ENCODE measurements at places on chromosomes 12 and 14. TPM values are rescaled to one million over a fixed set of nuclear protein-coding genes. Genes with fewer than 3 reads are reported as not detected.

GRCh38 chr12:129902371-129903091 is 1.3 kb downstream of the TMEM132D start:
- no peak for DNase-seq

DNA sequence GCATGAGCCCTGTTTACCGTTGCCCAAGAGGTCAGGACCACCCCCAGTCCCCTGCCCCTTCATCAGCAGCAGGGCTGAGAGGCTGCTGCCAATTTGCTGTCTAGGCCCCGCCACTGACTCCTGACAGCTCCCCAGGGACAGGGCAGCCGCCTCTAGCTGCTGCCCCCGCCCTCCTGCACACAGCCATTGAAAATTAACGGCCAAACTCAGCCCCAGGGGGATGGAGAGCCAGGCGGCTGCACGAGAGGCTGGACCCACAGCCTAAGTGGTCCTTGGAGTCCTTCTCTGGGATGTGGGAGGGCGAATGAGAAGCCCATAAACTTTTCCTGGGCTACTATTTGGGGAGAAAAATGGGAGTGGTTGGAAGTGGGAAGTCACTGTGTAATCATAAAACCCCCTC is 4.6 kb downstream of the FOXN4 start:
- DNase-seq: no peak

DNA sequence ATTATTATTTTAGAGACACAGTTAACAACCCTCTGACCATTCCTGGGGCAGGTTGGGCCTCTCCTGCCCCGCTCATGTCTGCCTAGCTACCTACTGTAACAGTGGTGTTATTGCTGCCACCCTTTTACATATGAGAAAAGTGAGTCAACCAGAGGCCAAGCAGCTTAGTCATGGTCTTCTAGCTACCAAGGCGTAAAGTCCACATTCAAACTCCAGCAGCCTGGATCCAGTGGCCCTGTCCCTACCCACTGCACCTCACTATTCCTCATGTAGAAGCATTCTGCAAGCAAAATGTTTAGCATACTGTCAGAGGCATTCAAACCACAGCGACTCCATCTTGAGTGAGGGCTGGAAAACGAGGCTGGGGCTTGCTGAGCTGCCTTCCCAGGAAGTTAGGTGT is 95.8 kb downstream of the SLC15A4 start:
- DNase-seq: no peak

DNA sequence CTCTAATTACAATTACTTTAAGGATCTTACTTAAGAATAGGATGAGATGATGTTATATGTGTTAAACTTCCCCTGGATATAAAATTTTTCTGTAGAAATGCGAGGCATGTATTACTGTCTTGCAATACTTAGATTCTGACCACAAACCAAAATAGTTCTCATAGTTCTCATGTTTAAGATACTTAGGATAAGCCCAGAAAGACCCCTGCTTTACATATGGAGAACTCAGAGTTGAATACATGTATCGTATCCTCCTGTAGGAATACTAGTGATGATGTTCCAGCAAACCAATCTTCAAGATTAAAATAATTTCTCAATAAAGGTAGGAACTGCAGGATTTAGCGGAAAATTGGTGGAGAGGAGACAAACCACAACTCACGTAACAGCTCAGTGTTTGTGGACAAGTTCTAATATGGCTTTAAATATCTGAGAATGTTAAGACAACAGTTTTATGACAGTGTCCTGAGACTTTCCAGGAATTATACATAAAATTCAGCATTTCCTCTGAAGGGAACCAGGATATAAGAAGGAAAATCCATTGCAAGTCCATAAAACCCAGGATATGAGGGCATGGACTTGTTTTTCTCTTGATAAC is 114.7 kb upstream of the CRY1 start:
- no peak for DNase-seq

Gene ZNF384
- 79.5 TPM for total RNA-seq

Gene FITM1
- 1.3 TPM for total RNA-seq
